ENCODE measurements at places on chromosomes 16 and 17. TPM values are rescaled to one million over a fixed set of nuclear protein-coding genes. Genes with fewer than 3 reads are reported as not detected.

Gene BAIAP3
- total RNA-seq, result 3.6 TPM

Gene CTF1
- total RNA-seq, result 4.2 TPM

GRCh38 chr17:35299135-35299534, 56.3 kb downstream of the SLFN5 start:
- DNase-seq, result no peak

DNA sequence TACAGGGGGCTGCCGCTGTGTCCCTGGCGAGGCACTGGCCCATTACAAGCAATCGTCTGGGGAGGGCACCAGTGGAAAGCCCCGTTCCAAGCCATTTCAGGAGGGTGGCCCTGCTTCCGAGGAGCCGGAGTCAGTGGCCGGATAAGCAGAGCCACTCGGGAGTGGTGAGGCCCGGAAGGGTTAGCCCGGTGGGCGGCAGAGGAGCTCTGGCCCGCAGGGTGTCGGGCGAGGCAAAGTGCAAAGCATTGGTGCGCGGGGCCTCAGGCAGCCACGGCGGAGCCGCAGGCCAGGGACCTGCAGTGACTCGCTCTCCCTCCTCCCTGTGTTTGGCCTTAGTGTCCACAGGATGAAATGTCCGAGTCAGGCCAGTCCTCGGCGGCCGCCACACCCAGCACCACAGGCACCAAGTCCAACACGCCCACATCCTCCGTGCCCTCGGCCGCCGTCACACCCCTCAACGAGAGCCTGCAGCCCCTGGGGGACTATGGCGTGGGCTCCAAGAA, 24.6 kb downstream of the NME3 start:
- peak; percentile 75 for DNase-seq

GRCh38 chr17:40323391-40324381, 14.7 kb downstream of the RARA start:
- peak; percentile 43 for DNase-seq

DNA sequence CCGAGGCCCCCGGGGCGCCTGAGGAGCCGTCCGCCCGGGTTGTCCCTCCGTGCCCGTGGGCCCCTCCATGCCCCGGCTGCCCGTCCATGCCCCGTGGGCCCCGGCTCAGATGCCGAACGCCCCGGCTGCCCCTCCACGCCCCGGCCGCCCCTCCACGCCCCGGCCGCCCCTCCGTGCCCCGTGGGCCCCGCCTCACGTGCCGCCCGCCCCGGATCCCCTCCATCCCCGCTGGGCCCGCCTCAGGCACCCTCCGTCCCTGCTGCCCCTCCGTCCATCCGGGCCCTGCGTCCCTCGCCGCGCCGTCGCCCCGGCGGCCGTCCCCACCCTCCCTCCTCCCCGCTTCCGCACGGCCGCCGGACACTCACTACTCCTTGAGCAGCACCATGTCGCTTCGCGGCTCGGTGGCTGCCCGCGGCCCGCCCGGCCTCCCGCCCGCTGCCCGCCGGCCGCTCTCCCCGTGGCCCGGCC, 382 bp downstream of the PITPNA start:
- no peak for DNase-seq

DNA sequence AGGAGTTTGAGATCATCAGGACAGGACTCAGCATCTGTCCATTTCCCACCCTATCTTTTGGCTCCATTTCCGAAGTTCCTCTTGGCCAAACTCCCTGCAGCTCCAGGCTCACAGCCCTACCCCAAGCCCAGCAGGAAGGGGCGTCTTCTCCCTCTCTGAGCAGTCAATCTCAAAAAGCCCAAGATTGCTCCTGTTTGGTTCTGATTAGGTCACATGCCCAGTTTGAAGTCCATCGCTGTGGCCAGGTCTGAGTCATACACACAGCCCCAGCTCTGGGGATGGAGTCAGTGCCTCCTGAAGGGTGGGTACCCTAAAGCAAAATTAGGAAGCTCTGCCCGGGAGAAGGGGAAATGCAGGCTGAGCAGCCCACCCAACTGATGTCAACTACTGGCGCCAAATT, 23.9 kb downstream of the SNX20 start:
- no peak for DNase-seq

DNA sequence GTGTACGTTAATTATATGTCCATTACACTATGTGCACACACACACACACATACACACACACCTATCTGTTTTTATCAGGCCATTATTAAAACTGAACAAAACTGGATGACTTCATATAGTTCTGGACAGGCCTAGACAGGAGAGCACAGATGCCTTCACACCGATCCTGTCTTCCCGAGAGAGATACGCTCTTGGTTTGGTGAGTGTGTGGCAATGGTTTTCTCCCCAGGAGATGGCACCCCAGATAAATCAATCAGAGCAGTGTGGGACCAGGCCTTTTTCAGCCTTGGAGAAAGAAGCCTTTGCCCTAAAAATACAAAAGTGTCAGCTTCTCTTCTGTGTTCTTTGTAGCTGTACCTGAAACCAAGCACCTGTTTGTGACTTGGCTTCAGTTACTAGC, 83.7 kb downstream of the CPPED1 start:
- no peak for DNase-seq

GRCh38 chr16:81481207-81481821, 36.7 kb downstream of the CMIP start:
- DNase-seq, result peak; percentile 78

Gene CACNG4
- total RNA-seq, result 0.05 TPM

Gene CCDC40
- total RNA-seq, result 3.2 TPM

- no peak for DNase-seq
Measured at GRCh38 chr17:2187758-2188157, 115.8 kb downstream of the SMG6 start.

Gene TBC1D3E
- total RNA-seq, result not detected

- no peak for DNase-seq
Measured at GRCh38 chr16:56800355-56800754, 64.7 kb upstream of the SLC12A3 start.

Gene ACE
- 0.36 TPM for total RNA-seq

- no peak for DNase-seq
Measured at GRCh38 chr16:29664091-29664921, 1.3 kb downstream of the SPN start.

Data from myocyte (in vitro differentiated cells).